Stimulated activated memory B cell treated with anti-CD40 and anti-IgM and Interleukin-4, amounts not matched to agents 10 μg/mL and 1 μg/mL and 100 μg/mL, for 72 hours (primary cell): ENCODE measurements at places on chromosomes 12 and 14.

DNA sequence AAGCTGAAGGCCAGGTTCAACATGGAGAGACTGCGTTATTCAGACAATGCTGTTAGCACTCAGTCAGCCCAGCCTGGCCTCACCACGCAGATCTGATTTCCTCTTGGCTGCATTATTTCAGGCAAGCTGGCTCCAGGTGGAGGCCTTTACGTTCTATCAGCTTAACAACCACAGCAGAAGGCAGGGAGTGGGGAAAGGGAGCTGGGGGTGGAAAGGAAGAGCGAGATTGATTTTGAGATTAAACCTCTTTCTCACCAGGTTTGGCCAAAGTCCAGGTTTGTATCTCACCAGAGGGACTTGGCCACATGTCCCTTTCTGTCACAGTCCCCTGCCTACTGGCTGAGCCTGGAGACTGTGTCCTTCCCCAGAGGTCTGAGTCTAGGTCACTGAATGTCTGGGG is 543.7 kb upstream of the TMEM132C start:
- ATAC-seq: no peak

DNA sequence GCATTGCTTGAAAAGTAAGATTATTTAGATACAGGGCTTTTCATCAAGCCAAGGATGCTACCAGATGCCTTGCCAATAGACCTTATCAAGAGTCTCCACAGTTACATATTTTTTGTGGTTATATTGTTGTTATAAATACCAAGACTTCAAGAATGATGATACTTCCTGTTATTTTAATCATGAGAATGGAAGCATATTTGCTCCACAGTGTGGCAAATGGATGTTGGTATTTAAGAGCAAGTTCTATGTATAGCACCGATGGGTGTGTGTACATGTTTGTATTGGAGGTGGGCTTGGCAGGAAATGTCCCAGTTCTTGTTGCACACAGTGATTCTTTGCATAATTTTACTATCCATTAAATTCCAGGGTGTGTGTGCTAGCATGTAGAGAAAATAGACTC is 4.4 kb upstream of the NID2 start:
- no peak for ATAC-seq

GRCh38 chr12:115267891-115268290 is 583.9 kb upstream of the TBX3 start:
- ATAC-seq: no peak

- ATAC-seq: no peak
Measured at GRCh38 chr14:47040550-47040949, 389.0 kb upstream of the RPL10L start.

- ATAC-seq: no peak
Measured at GRCh38 chr12:94089891-94090290, 58.5 kb upstream of the PLXNC1 start.

DNA sequence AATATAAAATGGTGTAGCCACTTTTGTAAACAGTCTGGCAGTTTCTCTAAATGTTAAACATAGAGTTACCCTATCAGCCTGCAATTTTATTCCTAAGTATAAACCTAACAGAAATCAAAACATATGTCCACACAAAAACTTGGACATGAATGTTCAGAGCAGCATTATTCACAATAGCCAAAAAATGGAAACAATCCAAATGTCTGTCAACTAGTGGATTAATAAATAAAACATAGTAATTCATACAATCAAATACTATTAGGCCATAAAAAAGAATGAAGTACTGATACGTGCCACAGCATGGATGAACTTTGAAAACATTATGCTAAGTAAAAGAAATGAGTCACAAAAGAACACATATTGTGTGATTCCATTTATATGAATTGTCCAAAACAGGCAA is 196.5 kb downstream of the NUAK1 start:
- ATAC-seq: no peak

- ATAC-seq: no peak
Measured at GRCh38 chr12:54372113-54372806, 8.0 kb upstream of the GPR84 start.

DNA sequence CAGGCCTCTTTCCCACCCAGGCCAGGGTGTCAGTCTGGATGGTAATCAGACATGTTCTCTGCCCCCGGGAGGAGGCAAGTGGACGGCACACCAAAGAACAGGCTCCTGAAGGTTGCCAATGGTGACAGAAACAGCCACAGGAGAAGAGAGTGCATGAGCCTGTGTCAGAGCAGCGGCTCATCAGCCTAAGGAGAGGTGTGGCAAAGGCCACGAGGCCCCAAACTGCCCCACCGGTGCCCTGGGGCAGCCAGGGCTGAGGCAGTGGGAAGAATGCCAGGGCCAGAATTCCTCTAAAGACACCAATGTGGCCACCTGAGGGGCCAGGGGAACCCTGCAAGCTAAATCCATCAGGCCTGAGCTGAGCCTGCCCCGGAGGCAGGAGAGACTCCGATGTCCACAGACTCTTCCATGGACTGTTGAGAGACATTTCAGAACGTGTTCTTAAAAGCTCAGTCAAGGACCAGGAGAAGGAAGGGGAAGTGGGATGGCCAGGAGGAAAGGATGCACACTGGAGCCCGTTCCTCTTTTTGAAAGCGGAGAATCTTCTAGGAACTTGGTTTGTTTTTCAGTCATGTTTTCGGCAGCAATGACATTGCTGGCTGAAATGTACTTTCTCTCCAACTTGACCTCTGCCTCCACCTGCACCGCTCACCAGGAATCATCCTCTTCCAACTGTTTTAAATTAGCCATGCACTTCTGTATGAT is 176.3 kb upstream of the FKBP4 start:
- ATAC-seq: no peak

GRCh38 chr12:54596526-54596946 is 8.1 kb upstream of the PPP1R1A start:
- ATAC-seq: no peak

DNA sequence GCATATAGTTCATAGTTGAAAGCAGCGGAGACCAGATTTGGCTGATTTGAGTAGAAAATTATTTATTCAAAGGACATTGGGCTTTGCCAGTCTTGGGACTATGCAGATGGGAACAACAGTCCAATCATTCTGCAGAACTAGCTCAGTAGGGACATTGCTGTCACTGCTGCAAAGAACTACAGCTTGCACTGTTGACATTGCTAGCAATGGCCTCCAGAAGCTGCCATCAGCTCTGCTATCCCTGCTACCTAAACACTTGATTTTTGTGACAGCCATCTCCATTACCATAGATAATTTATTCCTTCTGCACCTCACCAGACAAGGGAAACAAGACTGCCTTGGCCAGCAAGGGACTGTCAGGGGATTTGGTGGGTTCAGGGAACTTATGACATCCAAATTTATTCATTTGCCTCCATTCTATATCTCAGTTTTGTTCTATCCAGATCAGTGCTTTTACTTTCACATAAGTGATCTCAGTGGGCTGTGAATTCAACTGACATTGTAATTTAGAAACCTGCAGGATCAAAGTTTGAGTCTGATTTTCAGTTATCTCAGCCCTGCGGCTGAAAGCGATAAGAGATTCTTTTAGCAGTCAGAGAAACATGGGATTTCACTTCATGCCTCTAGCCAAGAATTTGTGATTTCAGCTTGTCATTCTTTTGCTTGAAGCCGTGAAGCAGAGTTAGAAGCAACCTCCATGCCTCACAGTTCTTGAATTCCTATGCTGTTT is 136.7 kb upstream of the FBXO33 start:
- no peak for ATAC-seq

- ATAC-seq: no peak
Measured at GRCh38 chr12:62933220-62933601, 1.7 kb downstream of the PPM1H start.

DNA sequence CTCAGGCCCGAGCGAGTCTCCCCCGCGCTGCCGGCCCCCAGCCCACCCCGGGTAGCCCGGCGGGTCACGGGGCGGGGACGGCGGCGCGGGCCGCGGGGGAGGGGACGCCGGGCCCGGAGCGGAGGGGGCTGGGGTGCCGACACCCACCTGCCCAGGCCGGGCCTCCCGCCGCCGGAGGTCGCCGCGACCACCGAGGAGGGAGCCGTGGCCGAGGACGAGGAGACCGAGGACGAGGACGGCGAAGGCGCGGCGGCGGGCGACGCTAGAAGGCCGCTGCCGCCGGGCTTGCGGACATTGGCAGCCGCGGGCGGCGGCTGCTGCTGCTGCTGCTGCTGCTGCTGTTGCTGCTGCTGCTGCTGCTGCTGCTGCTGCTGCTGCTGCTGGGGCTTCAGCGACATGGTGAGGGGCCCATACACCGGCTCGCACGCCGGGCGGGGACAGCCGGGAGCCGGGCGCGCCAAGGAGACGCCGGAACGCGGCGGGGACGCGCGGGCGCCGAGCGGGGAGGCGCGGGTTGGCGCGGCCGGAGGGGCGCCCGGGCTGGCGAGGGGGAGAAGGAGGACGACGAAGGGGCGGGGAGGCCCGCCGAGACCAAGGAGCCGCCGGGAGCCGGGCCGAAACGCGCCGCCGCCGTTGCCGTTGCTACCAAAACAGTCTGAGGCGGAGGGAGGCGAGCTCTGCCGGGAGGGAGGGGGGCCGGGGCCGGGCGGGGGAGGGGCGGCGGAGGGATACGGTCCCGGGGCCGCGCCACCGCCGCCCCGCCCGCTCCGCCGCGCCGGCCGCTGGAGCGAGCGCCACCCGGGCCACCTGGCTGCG is at the start of gene ATXN2:
Gene ATXN2 (minus strand): TSS at position 679 of the 816 bp plus-strand sequence. CDS start 281 bp downstream, at position 398.
- ATAC-seq: peak; percentile 77

GRCh38 chr14:31718585-31718984 is 157.4 kb downstream of the NUBPL start:
- ATAC-seq: no peak

- ATAC-seq: no peak
Measured at GRCh38 chr14:75174066-75174465, 2.3 kb downstream of the TMED10 start.

- ATAC-seq: no peak
Measured at GRCh38 chr14:80260645-80261044, 49.3 kb upstream of the DIO2 start.

DNA sequence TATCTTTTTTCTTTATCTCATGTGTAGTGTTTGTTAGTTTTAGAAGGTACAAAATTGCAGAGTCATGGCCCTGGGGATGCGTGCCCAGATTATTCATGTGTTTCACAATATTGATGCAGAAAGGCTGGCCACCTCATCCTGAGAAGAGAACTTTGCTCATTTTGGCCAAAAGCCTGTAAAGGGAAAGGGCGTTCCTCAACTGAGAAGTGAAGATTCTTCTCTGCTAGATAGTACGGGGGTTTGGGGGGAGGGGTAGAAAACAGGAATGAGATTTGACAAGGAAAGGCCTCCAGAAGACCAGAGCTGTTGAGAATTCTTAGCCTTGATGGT is 1.7 kb downstream of the MGST1 start:
- ATAC-seq: no peak

GRCh38 chr12:52120951-52121823 is 41.7 kb downstream of the SMIM41 start:
- no peak for ATAC-seq

- peak; percentile 79 for ATAC-seq
Measured at GRCh38 chr14:68333262-68333661, 459.6 kb downstream of the ZFP36L1 start.
